ENCODE measurements at places on chromosomes 7 and 10. TPM values are rescaled to one million over a fixed set of nuclear protein-coding genes. Genes with fewer than 3 reads are reported as not detected.

GRCh38 chr10:119235356-119235755 lies 28.0 kb downstream of the GRK5 start:
- DNase-seq, result no peak

DNA sequence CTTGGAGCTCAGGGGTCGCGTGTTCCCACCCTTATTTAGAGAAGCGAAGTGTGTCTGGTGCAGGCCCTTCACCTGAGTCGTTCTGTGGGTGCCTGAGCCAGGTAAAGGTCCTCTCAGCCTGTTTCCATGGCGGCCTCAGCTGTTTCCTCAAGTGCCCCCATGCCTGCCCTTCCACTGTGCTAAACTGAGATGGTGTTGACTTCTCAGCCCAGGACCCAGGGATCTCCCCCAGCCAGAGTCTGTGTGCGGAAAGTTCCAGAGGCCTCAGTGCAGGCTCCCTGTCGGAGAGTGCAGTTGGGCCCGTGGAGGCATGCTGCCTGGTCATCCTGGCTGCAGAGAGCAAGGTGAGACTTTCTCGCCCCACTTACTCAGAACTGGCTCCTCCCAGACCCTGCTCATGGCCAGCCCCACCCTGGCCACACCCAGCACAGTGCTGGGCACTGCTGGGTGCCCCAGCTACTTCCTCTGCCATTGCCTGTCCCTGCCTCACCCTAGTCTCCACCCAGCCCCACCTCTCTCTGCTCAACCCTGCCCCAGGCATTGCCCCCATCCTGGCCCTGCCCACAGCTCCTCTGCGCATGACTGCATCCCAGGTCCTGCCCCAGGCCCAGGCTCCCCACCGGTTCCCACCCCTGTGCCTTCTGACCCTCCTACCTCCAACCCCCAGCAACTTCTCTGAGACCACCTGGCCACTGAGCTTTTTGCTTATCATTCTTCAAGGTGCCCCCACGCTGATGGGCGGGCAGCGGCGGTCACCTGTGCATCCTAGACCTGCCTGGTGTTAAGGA lies 20.3 kb downstream of the NACAD start:
- no peak for DNase-seq

DNA sequence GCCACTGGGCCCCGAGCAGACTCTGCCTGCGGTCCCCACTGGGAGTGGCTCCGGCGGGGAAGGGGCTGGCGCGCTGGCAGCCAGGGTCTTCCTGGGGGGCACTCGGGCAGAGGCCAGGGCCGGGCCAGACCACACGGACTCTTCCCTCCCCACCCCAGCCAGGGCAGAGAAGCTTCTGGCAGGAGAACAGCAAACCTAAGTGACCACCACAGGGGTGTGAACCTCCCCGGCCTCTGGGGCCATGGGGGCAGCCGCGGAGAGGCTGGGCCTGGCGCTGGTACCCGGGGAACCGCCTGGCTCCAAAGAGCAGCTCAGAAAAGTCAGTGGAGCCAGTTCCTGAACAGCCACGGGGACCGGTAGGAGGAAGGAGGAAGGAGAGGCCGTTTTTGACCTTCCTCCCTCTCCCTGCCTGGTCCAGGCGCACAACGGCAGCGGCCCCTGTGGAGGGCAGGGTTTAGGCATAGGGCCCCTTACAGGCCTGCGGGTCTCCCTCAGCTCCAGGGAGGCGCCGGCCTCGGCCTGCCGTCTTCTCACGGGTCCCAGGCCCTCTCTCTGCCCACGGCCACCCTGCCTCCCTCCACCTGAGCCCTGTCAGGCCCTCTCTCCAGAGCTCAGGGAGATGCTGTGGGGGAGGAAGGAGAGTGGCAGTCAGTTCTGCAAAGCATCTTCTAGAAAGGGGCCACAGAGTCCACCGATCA lies 51.8 kb downstream of the TMEM209 start:
- no peak for DNase-seq

DNA sequence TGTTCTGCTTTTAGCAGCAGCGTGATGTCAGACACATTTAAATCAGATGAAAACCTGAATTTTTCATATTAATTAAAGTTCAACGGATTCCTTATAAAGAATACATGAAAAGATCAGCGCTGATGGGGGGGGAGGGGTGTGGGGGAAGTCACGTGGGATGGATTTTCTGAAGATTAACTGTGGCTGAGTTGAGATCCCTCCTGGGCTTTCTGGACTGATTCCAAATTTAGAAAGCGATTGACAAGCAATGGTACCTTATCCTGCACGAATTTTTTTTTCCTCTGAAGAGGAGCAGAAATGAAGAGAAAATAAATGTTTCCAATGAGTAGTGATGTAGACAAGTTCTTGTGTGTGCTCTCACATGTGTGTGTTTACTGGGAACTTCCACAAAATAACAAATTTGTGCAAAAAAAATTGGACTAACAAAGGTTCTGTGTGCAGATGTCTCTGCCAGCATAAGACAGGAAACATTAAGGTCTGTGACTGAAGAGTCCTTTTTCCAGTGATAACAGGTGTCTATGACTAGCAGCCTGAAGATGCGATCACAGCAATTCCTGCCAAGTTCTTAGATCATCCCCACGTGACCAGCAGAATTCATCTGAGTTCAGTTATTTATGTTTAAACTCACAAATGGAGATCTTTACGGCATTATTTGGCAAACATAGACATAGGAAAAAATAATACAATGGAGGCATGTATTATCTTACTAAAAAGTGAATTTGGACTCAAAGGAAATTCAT lies 585.2 kb upstream of the CELF2 start:
- DNase-seq, result no peak

DNA sequence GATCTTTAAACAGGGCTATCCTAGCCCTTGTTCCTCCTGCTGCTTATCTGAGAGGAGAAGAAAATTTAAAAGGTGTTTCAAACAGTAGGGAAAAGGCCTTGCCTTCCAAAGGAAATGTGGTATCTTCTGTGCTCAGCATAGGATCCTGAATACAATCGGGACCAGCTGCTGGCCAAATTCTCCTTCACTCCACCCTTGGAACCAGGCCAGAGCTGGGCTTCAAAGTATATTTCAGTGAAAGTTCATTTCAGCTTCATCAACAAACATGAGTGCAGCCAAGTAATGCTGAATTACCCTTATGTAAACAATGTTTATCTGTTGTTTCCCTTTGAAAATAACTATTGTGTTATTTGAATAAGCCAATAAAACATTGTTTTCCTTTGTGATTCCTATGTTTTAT lies 146.5 kb upstream of the MEOX2 start:
- DNase-seq, result no peak

DNA sequence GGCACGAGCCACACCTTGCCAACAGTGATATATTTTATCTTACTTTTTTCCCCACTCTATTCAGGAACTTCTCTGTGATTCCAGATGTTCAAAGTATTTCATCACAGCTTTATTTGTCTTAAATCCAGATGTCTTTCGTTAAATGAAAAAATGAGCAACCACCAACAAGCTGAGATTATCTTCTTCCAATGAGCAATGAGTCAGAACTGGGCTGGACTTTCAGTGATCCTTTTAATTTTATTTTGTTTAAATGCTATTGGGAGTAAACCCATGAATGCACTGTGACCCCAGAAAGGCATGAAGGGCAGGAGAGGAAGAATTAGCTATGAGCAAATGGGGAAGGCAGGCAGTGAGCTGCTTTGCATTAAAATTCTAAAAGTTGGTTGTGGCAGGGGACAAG lies 77.6 kb upstream of the IMMP2L start:
- DNase-seq, result no peak

DNA sequence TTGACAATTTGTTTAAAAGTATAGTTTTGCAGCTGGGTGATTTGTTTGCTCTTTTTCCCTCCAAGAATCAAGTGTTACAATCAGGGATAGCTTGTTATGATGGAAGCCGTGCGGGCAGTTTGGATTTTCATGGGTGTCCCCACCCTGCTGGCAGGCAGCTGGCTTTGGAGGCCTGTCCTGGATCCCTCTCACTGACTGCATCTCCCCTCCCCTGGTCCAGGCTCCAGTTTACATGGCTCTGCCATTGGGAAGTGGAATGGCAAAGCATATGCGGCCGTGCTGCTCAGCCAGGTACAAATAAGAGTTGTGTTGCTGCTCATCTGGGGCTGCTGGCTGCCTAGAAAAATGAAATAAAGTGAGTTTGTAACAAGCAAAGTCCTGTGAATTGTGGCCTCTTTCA lies 76.0 kb downstream of the CXCL12 start:
- DNase-seq, result no peak

- no peak for DNase-seq
Observed at GRCh38 chr10:5943536-5943935, 33.8 kb downstream of the IL15RA start.

- DNase-seq, result peak; percentile 58
Observed at GRCh38 chr7:131945313-131945911, 389.0 kb upstream of the PODXL start.

- no peak for DNase-seq
Observed at GRCh38 chr7:79376299-79377025, 77.0 kb downstream of the MAGI2 start.

GRCh38 chr7:157282141-157282801 lies 54.5 kb upstream of the DNAJB6 start:
- no peak for DNase-seq

DNA sequence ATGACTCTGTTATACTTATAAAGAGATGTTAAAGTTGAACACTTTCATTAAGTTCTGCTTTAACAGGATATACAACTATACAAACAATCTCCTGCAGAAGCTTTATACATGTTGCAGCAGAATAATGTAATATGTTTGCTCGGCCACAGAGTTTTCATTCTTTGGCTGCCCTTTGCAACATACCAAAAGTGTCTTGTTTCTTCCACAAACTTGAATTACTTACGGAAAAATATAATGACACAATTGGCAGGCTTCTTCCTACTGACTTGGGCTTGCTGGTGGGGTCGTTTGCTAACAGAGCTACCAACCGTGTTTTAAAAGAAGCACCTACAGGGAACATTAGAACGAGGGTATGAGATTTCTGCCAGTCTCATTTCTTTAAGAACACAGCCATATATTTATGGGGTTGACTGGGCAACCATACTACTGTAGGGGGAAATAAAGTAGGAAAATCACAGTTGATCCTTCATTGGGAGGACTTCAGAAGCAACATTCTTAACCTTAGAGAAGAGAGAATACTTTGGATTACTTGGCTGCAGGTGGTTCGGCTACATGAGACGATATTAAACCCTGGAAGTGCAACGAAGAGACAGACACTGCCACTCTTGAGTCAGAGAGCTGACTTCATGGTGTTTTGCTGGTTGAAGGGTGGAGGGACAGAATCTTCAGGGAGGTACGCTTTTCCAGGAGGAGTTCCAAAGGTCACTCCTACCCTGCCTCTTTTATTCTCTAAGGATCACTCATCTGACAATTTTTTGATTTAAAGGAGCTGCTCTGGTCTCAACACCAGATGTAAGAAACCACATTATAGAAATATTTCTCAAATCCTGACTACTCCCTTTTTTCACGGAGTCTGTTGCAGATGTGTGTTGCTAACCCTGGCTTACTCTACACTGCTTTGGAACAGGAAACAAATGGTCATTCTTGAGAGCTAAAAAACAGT lies 123.9 kb downstream of the SEMA3C start:
- DNase-seq, result no peak

- DNase-seq, result no peak
Observed at GRCh38 chr10:100774223-100774622, 28.8 kb downstream of the PAX2 start.

GRCh38 chr7:131131012-131131745 lies 196.5 kb upstream of the MKLN1 start:
- DNase-seq, result no peak

- DNase-seq, result no peak
Observed at GRCh38 chr10:123942114-123942861, 50.7 kb upstream of the CPXM2 start.

DNA sequence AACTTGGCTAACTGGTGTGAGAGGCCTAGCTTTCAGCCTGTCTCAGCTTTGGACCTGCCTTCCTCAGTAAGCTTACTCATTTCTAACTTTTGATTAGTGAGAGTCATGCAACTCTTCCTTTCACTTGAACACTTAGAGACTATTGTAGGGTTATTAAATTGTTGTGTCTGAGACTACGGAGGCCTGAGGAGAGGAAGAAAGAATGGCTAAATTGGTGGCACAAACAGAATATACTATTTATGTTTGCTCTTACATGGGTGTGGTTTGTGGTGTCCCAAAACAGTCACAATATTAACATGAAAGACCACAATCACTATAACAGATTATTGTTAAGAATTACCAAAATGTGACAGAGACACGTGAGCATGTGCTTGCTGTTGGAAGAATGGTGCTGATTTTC lies 82.1 kb downstream of the TRIM24 start:
- no peak for DNase-seq

DNA sequence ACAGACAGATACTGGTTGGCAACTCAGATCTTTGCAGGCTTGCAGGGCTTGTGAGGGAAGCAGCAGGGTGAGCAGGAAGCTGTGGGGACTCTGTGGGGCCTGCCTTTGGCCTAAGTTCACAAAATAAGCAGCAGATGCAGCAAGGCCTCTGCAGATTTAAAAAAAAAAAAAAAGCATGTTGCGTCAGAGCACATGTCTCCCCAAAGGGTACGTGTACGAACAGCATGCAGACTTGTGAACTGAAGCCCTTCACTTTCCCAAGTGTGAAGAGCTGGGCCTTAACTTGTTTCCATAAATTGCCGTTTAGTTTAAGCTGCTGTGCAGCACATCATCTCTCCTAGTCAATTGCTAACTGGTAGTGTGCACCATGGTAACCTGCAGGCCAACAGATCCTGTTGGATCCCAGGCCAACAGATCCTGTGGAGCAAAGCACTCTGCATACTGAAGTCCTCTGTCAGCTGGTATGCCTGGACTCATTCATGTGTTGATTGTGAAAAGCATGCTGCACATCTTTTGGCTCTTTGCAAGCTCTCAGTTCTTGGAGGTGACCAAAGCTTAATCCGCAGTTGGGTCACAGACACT lies 10.8 kb upstream of the XPNPEP1 start:
- DNase-seq, result no peak

DNA sequence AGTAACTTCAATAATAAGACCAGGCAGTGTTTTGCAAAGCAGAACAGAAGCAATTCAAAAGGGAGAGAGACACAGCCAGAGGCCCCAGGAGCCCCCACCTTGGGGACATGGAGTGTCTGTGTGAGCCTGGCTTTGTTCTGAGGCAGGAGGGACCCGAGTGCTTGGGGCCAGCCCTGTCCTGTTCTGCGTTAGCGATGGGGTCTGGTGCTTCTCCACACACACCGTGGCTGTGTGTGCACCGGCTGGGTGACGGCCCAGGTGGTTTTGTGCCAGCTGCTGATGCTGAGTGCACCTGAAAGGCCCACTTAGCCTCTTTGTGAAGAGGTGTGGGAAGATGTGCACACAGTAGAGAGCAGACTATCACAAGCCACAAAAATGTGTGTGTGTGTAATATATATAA lies 468.9 kb downstream of the DNAJB6 start:
- no peak for DNase-seq

DNA sequence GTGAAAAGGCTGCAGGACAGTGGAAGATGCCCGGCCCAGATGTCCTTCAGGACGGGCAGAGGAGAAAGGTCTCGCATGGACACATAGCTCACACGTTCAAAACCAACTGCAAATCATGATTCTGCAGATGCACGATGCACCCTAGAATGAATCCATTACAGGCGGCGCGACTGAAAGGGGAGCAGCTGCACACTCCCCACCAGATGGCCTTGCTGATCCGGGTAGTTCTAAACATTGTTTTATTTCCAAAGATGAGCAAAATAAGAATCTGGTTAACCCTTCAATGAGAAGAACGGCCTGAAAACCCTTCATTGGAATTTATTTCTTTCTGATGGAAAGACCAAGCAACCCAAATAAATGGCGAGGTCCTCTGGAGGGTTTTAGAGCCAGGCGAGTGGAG lies 33.8 kb downstream of the CHST15 start:
- DNase-seq, result no peak

GRCh38 chr7:99392659-99393354 lies 15.6 kb downstream of the PDAP1 start:
- DNase-seq, result peak; percentile 46

Gene ZNF212
- 11.6 TPM for total RNA-seq

Gene BEND7
- total RNA-seq, result 13.3 TPM

Gene ADAMTS14
- total RNA-seq, result 1.0 TPM

Gene CREB5
- total RNA-seq, result 15.2 TPM

Gene SMO
- total RNA-seq, result 62.3 TPM

Gene OR6B1
- not detected for total RNA-seq

Measured in Caki2 (cell line).